Activated naive CD4-positive, alpha-beta T cell (primary cell): ENCODE measurements at places on chromosomes 16 and 17.

- DNase-seq, result no peak
Observed at GRCh38 chr17:43524945-43525575, 21.1 kb downstream of the ETV4 start.

DNA sequence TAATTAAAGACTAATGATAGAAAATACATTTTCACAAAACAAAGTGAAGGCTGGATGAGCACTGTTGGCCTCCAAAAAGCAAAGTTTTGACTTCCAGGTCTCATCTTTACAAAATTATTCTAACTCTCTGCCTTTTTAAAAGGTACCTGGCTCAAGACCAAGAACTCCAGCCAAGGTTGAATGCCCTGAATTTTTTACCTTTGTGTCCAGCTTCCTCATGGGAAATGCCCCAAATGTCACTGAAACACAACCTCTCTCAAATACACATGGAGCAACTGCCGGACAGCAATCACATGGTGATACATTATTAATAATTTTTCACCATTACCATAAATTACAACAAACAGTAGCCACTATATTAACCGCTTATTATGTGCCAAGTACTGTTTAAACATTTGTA lies 32.2 kb downstream of the ADAMTS18 start:
- no peak for DNase-seq

DNA sequence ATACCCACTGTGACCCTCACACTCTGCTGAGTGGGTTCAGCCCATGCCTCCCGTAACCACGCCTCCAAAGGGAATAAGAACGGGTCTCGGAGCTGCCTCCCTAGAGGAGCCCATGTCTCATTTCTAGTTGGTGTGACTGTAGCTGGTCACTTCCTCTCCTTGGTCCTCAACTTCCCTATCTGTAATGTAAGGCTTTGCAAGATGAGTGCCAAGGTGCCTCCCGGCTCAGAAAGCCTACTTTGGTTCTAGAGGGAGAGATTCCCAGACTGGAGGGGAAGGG lies 20.8 kb downstream of the C16orf74 start:
- DNase-seq, result no peak

- DNase-seq, result no peak
Observed at GRCh38 chr16:28108590-28109247, 45.2 kb upstream of the GSG1L start.

DNA sequence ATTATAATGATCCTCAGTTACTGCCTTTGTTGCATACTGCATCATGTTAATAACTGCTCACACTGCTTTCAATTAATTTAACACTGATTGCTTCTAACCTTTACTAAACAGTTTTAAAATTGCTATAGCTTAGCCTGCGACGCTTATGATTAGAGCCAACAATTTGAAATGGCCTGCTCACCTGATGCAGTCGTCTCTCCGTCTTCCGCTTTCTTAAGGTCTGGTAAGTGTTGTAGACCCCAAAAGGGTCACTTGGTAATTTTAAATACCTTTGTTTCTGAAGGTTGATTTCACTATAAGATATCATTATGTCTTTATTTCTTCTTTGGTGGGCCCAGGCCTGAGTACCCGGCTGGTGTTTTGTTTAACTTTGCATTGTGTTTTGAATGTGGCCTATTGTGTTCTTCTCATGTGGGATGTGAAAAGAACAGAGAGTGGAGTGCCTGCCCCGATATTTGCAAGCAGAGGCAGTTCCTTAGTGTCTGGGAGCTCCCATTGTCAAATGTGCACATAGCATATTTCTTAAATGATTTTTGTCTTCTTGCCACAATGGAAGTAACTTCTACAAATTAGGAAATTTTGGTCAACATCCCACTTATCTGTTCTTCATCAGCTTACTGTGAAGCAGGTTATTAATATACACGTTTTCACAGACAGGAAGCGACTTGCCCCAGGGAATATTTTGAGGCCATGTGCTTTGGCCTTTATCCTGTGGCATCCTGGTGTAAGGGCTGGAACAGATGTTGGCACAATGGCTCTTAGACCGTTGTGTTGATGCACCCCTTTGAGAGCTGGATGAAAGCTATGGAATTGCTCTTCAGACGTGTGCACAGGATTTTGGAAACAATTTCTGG lies 2.9 kb downstream of the PHKB start:
- DNase-seq, result no peak

GRCh38 chr17:12422651-12423050 lies 243.0 kb upstream of the MYOCD start:
- DNase-seq, result no peak

DNA sequence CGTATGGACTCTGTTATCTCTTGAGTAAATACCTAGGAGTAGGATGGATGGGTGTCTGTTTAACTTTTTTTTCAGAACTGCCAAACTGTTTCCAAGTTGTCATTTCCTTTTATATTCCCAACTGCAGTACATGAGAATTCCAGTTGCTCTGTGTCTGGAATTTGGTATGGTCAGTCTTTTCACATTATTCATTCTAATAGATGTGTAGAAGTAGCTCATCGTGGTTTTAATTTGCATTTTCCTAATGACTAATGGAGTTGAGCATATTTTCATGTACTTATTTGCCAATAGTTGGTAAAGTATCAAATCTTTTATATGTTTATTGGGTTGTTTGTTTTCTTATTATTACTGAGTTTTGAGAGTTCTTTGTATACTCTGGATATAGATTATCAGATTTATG lies 27.0 kb downstream of the MRTFB start:
- no peak for DNase-seq

- DNase-seq, result no peak
Observed at GRCh38 chr17:2967515-2967914, 95.9 kb downstream of the OR1D5 start.

- DNase-seq, result no peak
Observed at GRCh38 chr17:5181509-5182305, 10.0 kb downstream of the ZNF594 start.

DNA sequence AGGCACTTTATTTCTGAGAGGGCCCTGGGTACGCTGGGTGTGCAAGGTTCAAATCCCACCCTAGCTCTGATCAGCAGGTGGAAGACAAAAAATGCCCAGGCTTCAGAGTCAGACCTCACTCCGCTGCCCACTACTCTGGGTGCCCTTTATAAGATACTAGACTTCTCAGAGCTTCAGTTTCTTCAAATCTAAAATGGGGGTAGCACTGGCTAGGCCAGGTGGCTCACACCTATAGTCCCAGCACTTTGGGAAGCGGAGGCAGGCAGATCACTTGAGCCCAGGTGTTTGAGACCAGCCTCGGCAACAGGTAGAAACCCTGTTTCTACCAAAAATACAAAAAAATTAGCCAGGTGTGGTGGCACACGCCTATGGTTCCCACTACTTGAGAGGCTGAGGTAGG lies 1.7 kb downstream of the USB1 start:
- DNase-seq, result no peak

- peak; percentile 36 for DNase-seq
Observed at GRCh38 chr17:4900231-4901107, 1.1 kb downstream of the C17orf107 start.
